Left ventricle myocardium inferior (tissue), 1 donor: ENCODE measurements at places on chromosomes 5 and 9.

DNA sequence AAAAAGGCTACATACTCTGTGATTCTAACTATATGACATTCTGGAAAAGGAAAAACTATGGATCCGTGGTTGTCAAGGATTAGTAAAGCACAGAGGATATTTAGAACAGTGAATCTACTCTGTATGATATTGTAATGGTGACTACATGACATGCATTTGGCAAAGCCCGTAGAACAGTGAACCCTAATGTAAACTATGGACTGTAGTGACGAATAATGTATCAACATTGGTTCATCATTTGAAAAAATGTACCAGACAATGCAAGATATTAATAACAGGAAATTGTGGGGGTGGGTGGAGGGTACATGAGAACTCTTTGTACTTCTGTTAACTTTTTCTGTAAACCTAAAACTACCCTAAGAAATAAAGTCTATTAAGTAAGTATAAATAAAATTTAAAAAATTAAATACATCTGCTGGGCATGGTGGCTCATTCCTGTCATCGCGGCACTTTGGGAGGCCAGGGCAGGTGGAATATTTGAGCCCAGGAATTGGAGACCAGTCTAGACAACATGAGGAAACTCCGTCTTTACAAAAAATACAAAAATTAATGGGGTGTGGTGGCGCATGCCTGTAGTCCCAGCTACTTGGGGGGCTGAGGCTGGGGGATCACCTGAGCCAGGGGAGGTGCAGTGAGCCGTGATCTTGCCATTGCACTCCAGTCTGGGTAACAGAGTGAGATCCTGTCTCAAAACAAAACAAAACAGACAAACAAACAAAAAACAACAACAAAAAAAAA is 101.7 kb upstream of the TBC1D2 start:
- DNase-seq: no peak

- DNase-seq: no peak
These were observed 110.6 kb downstream of the EBF1 start for GRCh38 chr5:158988987-158989730.

DNA sequence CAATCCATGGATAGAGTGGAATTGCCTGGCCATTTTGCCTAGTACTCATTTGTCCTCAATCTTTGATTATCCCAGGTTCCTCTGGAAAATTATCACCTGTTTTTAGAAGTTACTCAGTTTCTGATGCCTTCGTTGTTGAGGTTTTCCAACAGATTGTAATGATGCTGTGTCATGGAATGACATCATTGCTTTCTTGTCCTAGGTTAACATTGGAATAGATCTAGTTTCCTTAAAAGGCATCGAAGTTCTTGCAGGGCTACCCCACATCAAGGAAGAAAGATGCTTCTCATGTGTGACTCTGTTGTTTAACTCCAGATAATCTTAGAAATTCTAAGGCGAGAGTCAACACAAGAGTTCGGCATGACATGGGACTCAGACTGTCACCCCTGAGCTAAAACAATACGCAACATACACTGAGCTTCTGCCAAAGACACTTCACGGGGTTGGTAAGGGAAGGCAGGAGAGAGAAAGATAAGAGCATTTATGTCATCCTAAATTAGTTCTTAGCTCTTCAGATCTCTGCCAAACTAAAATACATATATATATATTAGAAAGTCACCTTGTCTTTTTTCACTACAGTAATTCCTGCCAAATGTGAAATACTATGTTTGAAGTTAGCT is 293.2 kb upstream of the WWC1 start:
- DNase-seq: no peak

DNA sequence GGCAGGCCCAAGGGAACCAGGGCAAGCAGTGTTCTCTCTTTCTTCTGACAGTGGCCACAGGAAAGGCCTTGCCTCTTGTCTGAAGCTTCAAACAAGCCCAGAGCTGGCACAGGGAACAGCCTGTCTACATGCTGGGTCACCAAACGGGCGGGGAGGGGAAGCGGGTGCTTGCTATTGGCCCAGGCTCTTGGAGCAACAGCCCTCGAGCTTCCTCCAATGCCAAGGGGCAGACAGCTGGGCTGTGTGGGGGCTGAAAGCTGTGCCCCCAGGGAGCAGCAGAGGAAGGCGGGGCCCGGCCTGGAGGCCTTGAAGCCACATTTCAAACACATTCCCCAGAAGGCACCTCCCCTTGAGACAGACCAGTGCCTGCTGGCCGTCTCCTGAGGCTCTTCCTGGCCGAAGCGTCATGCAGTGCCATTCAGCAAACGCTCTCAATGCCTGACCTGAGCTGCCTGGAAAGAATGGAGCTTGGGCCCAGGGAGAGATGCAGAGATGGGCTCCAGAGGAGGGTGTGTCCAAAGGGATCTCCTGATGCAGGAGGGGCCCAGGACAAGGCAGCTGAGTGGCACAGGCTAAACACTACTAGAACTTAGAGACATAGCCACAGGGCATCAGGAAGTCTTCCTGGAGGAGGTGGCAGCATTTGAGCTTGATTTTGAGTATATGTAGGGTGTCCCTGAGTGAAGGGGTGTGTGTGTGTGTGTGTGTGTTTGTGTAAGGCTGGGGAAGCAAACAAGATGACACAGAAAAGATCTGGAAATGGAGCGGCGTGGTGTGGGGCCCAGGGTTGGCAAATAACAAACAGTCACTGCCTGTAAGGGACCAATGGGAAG is 2.5 kb downstream of the FIBCD1 start:
- DNase-seq: no peak

- DNase-seq: peak; percentile 45
These were observed 70.2 kb upstream of the STXBP1 start for GRCh38 chr9:127541865-127542264.

DNA sequence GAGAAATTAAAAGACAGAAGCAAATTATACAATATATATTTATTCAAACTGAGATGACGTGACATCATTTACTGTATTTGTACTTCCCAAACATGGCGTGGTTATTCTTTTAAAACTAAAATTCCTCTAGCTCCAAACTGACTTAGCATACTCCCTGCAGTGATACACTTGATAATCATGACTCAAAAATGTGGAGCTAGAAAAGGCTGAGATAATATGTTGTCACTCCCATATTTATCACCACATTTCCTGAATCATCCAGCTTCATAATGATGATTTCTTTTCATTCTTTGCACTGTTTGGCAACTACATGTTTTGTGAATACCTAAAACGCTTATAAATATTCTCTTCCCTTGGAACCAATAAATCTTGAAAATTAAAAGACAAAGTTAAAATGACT is 341.0 kb downstream of the EBF1 start:
- no peak for DNase-seq

- peak; percentile 28 for DNase-seq
These were observed 449 bp upstream of the PCSK5 start for GRCh38 chr9:75889977-75890471.

GRCh38 chr5:77322406-77322805 is 111.9 kb downstream of the PDE8B start:
- no peak for DNase-seq

GRCh38 chr5:158848634-158849033 is 251.1 kb downstream of the EBF1 start:
- no peak for DNase-seq

DNA sequence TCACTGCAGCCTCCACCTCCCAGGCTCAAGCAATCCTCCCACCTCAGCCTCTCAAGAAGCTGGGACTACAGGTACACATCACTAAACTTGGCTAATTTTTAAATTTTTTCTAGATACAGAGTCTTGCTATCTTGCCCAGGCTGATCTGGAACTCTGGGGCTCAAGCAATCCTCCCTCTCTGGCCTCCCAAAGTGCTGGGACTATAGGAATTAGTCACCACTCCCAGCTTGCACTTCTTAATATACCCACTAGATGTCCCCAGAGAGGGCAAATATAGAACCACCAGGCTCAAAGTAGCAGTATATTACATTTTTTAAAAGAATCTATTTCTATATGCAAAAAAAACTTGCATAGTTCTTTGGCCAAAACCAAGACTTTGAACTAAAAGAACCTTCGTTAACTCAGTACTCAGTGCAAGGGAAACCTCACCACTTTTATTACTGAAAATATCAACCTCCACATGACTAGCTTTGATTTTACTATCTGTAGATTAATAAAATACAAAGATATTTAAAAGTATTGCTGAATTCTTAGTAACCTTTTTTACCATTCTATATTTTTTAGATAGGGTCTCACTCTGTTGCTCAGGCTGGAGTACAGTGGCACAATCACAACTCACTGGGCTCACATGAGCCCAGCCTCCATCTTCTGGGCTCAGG is 25.8 kb upstream of the HSD17B3 start:
- DNase-seq: no peak

- DNase-seq: no peak
These were observed 220.2 kb upstream of the DMRT1 start for GRCh38 chr9:621201-621855.

DNA sequence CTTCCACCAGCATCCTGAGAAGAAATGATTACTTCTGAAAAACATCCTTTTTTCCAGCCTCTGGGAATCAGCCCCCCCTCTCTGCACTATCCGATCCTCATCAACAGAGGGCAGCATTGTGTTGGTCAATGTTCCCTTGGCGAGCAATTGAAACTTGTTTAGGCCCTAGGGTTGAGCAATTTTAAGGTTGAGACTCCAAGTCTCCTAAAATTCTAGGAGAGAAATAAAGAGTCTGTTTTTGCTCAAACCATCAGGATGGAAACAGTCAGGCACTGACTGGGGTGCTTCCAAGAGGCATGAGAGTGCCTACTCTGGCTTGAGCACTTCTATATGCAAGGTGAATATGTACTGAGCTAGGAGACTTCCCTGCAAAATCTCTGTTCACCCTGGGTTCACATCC is 12.4 kb upstream of the CYFIP2 start:
- no peak for DNase-seq

GRCh38 chr5:136133922-136134379 is 1.3 kb downstream of the SMAD5 start:
- no peak for DNase-seq

GRCh38 chr5:174532455-174533453 is 191.6 kb upstream of the MSX2 start:
- peak; percentile 58 for DNase-seq
